ENCODE measurements at places on chromosomes 4 and X.

- no peak for DNase-seq
These were observed 74.6 kb downstream of the MXRA5 start for GRCh38 chrX:3271834-3272186.

GRCh38 chr4:167826281-167826680 lies 266.1 kb upstream of the ANXA10 start:
- DNase-seq, result no peak

DNA sequence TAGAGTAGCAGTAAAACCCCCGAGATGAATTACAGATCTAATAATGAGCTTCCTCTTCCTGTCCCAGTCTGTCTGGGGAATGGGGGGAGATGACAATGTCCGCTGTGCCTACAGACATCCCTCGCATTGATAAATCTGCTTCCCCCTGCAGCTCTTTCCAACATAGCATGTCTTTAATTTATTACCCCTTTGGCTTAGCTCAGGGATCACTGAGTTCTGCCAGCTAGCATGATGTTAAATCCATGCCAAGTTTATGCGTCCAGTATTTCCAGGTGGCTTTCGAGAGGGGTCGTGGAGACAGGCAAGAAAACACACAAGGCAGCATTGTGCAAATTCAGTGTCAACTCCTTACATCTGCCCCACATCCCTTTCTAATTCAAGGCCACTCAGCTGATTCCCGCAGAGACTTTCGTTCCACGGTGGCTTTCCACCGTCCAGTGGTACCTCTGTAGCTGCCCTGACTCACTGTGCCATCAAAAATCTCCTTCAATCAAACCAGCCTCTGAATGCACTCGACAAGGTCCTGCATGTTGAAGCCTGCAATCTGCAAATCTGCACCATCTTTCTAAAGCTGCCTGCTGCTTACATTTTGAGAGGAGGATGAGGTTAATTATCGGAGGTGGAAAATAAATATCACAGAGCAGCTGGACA lies 75.1 kb downstream of the MXRA5 start:
- peak; percentile 39 for DNase-seq

GRCh38 chr4:5137927-5138326 lies 86.6 kb downstream of the STK32B start:
- DNase-seq, result peak; percentile 62

DNA sequence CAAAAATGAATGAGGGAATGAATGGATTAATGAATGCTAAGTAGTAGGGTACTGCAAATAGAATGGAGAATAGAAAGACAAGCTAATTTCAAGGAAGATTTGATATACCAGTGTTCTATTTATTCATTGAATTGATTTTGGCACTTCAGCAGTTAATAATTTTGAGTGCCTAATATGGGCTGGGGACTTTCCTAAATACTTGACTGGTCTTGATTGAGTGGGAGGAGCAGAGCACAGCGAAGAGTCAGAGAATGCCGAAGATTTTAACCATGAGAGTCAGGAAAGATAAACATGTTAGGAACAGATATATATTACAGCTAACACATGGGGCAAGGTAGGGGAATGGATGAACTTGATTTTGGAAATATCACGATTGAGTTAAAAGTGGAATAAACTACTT lies 10.6 kb downstream of the IL15 start:
- DNase-seq, result no peak

DNA sequence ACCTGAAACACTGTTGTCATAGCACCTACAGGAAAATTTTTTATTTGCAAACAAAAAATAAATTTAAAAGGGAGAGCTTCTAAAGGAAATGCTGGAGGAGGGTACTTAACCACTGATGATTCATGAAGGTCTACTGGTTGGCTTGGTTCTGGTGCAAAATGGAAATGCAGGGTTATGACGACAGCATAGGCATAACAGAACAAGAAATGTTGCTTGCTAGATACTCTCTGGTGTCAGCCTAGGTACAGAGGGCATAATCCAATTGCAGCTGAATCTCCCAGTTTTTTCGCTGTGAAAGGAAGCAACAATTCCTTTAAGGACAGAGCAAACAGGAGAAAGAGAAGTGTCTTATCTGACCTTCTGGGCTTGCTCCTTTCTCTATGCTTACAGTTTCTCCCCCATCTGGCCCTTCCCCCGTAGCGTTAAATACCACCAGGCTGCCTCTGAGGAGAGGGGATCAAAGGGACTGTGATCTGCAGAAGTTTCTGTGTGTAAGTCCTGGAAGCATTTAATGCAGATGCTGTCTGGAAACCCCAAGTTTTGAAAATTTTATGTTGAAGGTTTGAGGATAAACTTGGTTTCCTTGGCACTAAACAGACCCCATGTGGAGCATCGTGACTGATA lies 23.7 kb upstream of the CASK start:
- no peak for DNase-seq

GRCh38 chrX:9816084-9816700 lies 30.0 kb downstream of the SHROOM2 start:
- no peak for DNase-seq

GRCh38 chrX:4741024-4741423 lies 1027.6 kb upstream of the PRKX start:
- DNase-seq, result no peak
